T-helper 17 cell (primary cell): ENCODE measurements at places on chromosomes 1 and 21.

GRCh38 chr21:42537106-42537742, 23.6 kb downstream of the SLC37A1 start:
- no peak for DNase-seq

GRCh38 chr1:234780531-234781162, 170.7 kb upstream of the IRF2BP2 start:
- no peak for DNase-seq

- no peak for DNase-seq
Measured at GRCh38 chr1:60924964-60925798, 157.2 kb upstream of the NFIA start.

DNA sequence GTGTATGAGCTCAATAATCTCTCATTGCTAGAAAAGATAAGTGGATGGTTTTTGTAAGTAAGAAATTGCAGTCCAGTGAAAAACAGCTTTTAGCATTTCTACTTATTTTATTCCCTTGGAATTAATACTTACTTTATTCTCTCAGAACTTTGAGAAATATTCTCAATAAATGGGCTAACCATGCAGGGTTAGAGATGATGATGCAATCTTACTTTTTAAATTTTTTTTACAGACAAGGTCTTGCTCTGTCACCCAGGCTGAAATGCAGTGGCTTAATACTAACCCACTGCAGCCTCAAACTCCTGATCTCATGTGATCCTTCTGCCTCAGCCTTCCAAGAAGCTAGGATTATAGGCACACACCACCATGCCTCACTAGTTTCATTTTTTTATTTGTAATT, 440.8 kb upstream of the ZP4 start:
- DNase-seq, result no peak

GRCh38 chr21:30561264-30561895, at the start of gene KRTAP19-7:
Gene KRTAP19-7 (minus strand): TSS chr21:30561314. CDS start chr21:30561289, 25 bp downstream.
- DNase-seq, result no peak

GRCh38 chr1:7049913-7050625, 264.8 kb downstream of the CAMTA1 start:
- no peak for DNase-seq

DNA sequence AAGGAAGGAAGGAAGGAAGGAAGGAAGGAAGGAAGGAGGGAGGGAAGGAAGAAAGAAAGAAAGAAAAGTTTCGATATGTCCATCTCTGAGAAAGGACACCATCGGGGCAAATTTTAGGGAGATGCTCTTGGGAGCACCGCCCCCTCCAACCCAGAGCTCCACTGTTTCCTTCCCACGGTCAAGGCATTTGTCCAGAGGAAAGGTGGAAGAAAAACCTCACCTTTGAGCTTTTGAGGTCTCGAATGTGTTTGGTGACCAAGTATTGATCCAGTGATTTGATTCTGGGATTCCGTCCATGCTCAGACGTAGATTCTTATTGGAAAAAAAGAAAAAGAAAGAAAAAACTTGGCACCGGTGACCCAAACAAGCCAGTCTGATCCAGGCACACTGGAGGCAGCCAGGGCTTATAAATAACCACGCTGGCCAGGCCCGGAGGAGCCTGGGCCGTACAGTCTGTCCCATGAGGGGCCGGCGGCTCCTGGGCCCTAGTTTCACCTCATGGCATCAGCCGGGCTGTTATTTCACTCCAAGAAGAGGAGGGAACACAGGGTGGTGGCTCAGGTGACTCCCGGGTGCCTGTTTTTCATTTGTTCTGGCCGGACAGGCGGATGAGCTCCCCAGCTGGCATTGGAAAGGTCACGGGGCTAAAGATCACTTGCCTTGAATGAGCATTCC, 36.1 kb upstream of the SLC25A33 start:
- DNase-seq, result no peak

- DNase-seq, result no peak
Measured at GRCh38 chr21:15090390-15090789, 25.6 kb upstream of the NRIP1 start.

DNA sequence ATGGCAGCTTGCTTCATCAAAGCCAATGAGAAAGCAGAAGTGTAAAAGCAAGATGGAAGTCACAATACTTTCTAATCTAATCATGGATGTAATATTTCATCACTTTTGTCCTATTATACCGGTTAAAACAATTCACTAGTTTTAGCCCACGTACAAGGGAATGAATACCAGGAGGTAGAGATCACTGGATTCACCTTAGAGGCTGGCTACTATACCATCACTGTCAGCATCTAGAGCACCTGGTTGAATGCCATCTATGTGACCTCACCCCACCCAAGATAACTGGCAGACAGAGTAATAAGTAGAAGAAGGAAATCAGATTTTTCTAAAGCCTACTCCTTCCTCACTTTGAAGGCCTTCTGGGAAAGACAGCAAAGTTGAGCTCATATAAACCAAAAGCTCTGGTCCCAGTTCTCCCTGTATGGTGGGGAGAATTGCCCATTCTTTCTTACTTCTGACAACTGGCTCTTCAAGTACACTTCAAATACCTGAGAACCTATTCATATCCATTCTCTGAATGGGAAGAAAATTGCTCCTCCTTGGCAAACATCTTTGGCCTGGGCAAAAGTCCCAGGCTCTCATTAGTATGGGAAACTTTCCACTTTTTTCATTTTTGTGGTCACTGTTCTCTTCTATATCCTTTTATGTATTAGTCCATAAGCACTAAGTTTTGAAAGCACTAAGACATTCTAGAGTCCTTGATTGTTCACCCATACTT, 24.8 kb downstream of the HSD3B1 start:
- no peak for DNase-seq

- DNase-seq, result no peak
Measured at GRCh38 chr1:245748646-245749045, 593.9 kb downstream of the KIF26B start.
